Iris pigment epithelial cell (primary cell): ENCODE measurements at places on chromosomes 2 and 18.

DNA sequence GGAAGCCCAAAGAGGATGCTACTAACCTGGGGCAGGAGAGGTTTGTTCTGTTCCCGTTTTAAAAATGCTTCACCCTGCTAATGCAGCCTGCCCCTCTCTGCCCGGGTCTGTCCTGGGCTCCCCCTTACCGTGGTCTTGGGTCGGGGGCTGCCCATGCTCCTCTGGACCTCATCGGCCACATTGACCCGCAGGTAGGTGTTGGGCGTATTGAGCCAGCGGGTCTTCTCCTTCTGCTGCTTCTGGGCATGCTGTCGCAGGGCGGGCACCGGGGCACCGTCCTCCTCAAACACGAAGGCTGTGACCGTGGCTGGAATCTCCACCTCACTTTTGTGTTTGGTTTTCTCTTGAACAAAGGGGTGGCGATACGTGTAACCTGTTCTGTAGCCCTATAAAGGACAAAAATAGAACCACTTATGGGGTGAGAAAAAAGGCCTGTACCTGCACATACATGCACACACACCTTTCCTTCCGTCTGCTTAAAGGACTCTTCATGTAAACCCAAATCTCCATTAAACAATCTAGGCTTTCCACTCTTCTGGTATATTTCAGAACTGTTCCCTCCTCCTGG lies 89.3 kb downstream of the ADD2 start:
- DNase-seq, result no peak

GRCh38 chr2:61326423-61326822 lies 144.5 kb downstream of the USP34 start:
- no peak for DNase-seq

DNA sequence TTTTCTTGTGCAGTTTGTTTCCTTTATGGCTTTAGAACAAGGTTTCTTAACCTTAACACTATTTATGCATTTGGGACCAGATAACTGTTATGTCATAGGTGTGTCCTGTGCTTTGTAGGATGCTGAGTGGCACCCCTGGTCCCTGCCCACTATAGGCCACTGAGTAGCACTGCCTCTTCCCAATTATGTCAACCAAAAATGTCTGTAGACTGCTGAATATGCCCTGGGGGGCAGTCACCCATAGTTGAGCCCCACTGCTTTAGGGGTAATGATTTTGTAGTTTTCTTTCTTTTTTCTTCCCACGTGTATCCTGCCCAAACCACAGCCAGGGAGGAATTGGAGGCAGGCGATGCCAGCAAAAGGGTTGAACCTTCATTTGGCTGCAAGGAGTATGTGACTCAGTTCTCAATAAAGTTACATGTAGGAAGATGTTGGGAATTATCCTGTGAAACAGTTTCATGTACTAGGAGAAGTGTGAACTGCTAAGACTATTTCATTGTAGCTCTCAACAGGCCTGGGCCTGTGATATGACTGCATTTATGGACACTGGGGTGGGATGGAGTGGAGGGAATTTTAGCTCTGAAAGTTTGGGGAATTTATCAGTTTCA lies 65.7 kb downstream of the FMNL2 start:
- DNase-seq, result no peak

DNA sequence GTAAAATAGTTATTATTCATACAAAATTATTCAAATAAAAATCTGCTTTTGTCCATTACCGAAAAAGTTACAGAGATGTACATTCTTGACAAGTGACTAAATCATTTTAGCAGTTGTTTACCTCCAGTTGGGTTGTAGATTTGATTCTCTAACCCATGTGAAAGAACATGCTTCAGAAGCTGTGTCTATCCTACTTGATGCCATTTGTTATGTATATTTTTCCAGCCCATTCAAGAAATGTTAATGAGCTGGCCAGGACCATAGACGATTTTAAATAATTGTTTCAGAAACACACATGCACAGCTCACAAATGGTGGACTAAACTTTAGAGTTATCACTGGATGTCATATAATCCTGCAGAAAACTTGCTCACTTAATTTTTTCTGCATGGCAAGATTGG lies 391.1 kb upstream of the REG3G start:
- no peak for DNase-seq

- no peak for DNase-seq
Observed at GRCh38 chr2:143262389-143262788, 133.2 kb downstream of the ARHGAP15 start.

GRCh38 chr2:84832772-84833461 lies 48.0 kb downstream of the TRABD2A start:
- no peak for DNase-seq

- DNase-seq, result no peak
Observed at GRCh38 chr2:10951558-10952414, 40.1 kb downstream of the KCNF1 start.

DNA sequence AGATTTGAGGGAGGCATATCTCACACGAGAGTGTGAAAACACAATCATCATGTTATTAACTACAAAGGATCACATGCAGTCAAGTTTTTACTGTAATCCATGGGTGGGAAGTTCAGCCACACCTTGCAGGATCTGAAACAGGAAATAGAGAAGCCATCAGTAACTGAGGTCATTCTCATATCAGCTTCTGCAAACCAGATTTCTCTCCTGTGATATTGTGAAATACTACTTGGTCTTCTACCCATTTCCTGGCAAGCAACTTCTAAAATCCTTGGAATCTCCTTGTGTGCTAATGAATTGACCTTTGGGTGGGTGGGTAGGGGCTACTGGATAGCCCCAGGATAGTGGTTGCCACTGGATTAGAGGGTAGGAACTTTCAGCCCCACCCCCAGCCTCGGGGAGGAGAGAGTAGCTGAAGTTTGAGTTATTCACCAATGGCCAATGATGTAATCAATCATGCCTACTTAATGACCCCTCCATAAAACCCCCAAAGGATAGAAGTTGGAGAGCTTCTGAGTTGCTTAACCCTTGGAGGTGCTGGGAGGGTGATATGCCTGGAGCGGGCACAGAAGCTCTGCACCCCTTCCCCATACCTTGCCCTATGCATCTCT lies 25.6 kb upstream of the TGIF1 start:
- peak; percentile 42 for DNase-seq

- no peak for DNase-seq
Observed at GRCh38 chr2:141728886-141729285, 401.9 kb downstream of the LRP1B start.

GRCh38 chr2:218888341-218888740 lies 7.7 kb downstream of the WNT10A start:
- DNase-seq, result no peak

DNA sequence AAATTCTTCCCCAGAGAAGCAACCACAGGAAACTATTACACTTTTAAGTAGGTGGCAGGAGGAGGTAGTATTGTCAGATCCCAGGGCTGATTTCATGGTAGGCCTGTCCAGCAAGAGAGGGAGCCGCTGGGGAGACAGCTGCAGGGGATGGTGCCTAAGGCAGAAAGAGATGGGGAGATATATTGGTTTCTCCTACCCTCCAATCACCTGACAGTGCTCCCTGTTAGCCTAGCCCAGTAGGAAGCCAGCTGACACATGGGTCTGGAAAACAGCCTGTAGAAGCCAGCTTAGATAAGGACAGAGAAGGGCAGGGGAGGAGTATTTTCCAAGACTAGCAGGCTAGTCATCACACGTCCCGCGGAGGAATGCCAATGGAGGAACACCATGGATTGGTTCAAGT lies 8.2 kb upstream of the SPOPL start:
- DNase-seq, result no peak

DNA sequence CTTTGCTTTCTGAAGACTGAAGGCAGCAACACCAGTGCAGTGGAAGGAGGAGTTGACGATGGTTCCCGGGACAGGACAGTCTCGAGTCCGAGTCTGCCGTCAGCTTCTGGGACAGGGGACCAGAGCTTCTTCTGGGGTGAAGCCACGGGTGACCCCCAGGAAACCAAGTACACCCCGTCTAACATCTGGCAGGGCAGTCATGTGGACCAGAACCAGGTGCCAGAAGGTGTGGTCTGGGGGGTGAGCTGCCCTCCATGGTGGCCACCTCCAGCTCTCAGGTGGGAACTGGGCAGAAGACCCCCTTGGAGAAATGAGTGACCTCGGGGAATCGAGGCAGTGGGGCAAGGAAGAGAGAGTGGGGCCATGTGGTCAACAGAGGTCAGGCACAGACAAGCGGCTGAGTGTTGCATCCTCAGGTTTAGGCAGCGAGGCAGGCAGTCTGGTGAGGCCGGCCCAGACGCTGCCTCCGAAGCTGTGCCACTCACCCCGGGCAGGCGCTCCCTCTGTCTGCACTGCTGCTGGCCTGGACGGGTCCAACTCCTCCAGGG lies 204.3 kb downstream of the HDAC4 start:
- DNase-seq, result no peak

DNA sequence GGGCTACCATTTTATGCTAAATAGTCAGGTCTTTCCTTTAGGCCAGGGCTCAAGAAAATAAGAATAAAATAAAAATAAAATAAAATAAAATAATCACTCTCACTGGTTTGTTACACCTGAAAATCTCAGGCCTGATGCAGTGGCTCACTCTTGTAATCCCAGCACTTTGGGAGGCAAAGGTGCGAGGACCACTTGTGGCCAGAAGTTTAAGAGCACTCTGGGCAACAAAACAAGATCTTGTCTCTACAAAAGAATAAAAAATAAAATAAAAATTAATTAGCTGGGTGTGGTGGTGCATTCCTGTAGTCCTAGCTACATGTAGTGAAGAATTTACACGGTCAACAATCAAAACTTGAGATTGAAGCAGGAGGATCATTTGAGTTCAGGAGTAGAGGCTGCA lies 159.4 kb downstream of the NRXN1 start:
- no peak for DNase-seq

GRCh38 chr2:132562245-132562644 lies 107.8 kb downstream of the LYPD1 start:
- peak; percentile 16 for DNase-seq

DNA sequence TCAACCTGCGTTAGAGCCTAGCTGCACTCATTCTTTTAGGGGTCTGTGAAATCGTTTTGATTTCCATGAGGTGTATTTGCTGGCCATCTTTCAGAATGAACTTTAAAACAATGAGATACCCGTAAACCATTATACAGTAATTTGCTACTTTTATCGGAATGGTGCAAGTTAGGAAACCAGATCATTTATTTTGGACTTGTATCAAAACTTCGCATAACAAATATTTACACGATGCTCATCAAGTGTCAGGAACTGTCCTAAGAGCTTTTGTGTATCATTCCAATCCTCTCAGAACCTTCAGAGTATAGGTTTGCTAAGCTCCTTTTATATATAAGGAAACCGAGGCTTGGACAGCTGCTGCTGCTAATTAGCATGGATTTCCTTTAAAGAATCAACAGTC lies 22.4 kb upstream of the SLC1A4 start:
- no peak for DNase-seq

GRCh38 chr18:76323891-76324290 lies 171.2 kb downstream of the ZNF516 start:
- DNase-seq, result no peak

- DNase-seq, result no peak
Observed at GRCh38 chr2:239086325-239087020, 238.6 kb downstream of the TWIST2 start.

GRCh38 chr2:43419876-43420275 lies 176.0 kb downstream of the THADA start:
- DNase-seq, result no peak

GRCh38 chr2:196758474-196759377 lies 40.8 kb downstream of the GTF3C3 start:
- DNase-seq, result peak; percentile 43
